ENCODE measurements at places on chromosomes 11 and 22. TPM values are rescaled to one million over a fixed set of nuclear protein-coding genes. Genes with fewer than 3 reads are reported as not detected.
A peak's percentile ranks its signal among the peaks of the same experiment; 100 is the strongest.

DNA sequence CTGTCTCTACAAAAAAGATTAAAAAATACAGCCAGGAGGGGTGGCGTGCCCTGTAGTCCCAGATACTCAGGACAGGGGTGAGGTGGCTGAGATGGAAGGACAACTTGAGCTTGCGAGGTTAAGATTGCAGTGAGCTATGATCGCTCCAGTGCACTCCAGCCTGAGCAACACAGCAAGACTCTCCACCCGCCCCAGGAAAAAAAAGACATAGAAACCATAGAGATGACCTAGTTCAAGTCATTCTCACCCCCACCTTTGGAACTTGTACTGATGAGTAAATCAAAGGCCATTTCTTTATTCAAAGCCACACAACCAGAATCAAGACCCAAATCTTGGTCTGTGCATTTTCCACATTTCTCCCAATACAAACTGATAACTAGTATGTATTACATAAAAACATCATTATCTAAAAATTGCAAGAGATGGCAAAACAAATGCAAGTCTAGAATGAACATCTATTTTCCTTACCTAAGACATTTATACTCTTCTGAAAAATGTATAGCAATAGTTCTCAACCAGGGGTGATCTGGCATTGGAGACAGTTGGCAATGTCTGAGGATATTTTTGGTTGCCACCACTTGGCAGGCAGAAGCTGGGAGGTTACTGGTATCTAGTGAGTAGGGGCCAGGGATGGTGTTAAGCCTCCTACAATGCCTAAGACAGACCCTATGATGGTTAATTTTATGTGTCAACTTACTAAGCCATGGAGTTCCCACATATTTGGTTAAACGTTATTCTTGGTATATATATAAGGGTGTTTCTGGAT is 34.6 kb downstream of the LGR4 start:
- DNase-seq: no peak

DNA sequence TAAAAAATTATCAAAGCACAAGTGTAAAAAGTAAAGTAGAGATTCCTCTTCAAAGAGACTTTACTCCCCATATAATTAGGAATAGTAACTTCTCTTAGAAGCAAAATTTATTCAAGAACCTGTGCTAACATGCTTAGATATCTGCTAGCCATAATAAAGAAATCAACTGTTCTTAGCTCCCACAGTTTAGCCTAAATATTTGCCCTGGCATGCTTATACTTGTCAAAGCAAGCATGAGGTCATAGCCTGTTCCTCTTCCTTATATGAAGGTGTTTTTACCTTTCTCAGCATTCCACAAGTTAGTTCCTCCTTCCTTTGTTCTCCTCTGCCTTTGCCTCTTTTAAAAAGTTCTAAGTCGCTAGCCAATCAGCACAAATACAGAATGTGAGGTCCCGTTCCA is 30.3 kb downstream of the RIC3 start:
- no peak for DNase-seq

DNA sequence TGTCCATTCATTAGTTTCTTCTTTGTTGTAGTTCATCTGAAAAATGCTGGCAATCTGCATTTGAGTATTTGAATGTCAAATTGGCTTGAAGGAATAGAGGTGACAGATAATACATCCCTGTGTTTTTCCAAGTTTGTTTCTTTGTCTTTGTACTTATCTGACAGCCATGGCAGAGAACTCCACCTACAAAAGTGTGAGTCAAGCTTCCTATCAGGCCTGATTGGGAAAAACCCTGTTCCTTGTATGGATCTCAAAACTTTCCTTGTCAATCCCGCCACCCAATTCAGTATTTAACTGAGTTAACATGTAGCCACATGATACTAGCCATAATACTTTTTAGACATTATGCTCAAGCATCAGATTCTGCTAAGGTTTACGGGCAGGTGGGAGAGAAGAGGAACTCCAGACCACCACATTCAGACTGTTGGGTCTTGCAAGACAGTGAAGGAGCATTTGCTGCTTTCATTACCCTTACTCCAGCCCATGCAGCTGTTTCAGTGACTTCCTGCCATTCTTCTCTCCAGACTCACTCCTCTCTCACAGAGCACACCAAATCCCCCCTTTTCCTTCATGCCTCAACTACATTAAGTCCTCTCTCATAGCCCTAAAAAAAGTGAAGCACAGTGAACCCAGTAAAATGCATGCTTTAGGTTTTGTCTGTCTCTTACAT is 65.9 kb downstream of the BLID start:
- DNase-seq: no peak

- no peak for DNase-seq
These were observed 40.0 kb downstream of the TECTA start for GRCh38 chr11:121141066-121141465.

- DNase-seq: no peak
These were observed 711 bp upstream of the PHF21B start for GRCh38 chr22:45010532-45010900.

DNA sequence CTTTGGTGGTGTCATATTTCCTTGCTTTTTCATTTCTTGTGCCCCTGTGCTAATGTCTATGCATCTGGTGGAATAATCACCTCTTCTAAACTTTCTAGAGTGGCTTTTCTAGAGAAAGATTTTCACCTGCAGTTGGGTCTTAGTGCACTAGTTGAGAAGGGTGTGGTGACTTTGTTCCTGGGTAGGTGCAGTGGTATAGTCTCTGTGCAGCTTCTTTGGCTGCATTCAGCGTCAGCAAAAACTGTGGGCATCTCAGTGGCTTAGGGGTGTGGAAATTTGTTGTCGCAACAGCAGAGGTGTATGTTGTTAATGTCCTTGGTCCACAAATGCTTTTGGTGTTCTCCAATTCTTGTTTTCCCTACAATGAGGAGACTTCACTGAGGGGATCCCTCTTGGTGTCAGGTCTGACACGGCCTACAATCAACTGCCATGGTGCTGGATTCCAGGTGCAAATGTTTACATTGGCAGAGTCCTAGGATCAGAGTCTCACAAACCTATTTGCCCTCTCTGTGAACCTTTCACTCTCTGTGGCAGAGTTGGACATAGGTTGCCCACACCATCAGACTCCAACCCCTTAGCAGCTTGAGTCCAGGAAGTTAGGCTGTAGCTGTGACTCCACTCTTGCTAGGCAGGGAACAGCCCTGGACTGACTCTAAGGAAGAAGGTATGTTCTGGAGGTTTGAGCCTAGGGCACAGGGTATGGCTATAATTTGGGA is 48.8 kb downstream of the GDPD4 start:
- DNase-seq: no peak

MS4A14 gene
- not detected for total RNA-seq

WT1 gene
- not detected for total RNA-seq

GRCh38 chr11:28581286-28582242 is 473.4 kb downstream of the METTL15 start:
- no peak for DNase-seq

DNA sequence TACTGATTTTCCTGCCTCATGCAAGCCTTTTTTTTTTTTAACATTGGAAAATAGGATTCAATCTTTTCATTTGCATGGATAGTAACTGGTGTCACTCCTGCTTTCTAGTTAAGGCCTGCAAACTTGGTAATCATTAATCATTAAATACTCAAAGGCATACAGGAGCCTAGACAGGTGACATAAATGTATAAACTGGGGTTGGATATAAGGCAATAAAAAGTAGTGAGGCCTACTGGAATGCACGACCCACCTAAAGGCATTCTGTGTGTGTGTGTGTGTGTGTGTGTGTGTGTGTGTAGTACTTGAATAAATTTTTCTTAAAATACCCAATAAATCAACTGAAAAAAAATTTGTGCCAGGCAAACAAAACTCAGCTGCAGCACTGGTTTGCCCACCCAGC is 7.9 kb downstream of the TOMM22 start:
- no peak for DNase-seq

MS4A12 gene
- total RNA-seq: not detected

GRCh38 chr11:35030716-35031213 is 108.2 kb upstream of the CD44 start:
- DNase-seq: no peak

TRPC6 gene
- total RNA-seq: not detected

- no peak for DNase-seq
These were observed 39.1 kb upstream of the PRAME start for GRCh38 chr22:22598144-22598543.

- no peak for DNase-seq
These were observed 358.9 kb downstream of the CTTN start for GRCh38 chr11:70757241-70757640.

DNA sequence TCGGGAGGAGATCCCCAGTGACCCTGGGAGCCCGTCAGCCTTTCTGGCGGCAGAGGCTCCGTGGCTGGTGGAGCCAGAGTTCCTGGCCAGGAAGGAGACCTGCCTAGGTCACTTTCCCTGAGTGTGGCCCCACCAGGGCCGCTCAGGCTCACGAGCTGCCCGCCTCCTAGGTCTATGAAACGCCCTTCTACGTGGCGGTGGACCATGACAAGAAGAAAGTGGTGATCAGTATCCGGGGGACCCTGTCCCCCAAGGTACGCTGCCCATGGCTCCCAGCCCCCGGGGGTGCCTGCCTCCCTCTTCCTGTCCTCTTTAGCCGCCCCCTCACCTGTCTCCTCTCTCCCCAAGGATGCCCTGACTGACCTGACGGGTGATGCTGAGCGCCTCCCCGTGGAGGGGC is 17.0 kb upstream of the MYRF start:
- DNase-seq: no peak

DNA sequence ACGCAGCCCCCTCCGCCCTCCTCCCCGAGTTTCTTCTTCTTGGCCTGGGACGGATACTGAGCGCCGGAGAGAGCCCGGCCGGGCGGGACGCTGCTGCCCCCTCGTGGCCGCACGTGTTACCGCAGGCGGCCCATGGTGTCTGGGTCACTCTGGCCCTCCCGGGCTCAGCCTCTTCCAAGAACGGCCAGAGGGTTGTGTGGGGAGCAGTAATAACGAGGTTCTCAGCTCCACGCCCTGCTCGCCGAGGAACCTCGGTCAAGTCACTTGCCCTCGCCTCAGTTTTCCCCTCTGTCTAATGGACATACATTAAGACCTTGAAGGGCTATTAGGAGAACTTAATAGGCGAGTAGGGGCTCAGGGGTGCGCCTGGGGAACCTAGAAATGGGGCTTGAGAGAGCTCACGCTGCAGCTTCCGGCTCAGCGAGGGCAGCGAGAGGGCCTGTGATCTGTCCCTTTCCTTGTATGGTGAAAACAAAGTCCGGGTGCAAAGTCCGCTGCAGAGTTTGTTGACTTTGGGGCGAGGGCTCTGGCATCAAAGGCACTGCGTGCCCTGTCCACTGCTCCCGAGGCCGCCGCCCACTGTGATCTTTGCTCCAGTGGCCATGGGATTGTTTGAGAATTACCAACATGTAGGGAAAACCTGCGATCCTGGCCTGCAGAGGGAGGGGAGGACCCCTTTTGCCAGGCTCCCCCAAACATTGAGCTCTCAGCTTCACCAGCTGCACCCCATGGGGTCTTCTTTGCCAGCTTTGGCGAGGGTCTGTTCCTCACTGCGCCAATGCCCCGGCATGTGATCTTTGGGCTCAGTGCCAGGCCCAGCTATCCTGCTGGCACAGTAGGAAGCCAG is 14.4 kb upstream of the LRP5 start:
- DNase-seq: peak; percentile 79

GRCh38 chr22:35947794-35948425 is 80.7 kb downstream of the RBFOX2 start:
- DNase-seq: no peak

GRCh38 chr22:35612903-35613302 is 4.2 kb downstream of the MB start:
- DNase-seq: no peak

DNA sequence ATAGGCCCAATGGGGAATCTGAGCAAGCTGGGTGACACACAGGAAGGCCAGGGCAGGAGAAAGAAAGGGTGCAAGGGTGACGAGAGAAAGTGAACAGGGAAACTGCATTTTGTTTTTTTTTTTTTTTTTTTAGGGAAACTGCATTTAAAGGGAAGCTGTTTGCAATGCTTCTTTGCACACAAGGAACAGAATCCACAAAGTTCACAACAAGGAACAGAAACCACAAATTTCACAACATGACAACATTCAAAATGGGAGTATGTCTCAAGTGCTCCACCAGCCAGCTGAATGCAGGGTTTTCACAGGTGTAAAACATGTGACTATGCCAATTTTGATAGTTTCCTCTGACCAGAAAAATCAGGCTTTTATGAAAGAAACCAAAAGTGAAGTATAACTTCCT is 6.8 kb upstream of the PLAAT3 start:
- no peak for DNase-seq

DNA sequence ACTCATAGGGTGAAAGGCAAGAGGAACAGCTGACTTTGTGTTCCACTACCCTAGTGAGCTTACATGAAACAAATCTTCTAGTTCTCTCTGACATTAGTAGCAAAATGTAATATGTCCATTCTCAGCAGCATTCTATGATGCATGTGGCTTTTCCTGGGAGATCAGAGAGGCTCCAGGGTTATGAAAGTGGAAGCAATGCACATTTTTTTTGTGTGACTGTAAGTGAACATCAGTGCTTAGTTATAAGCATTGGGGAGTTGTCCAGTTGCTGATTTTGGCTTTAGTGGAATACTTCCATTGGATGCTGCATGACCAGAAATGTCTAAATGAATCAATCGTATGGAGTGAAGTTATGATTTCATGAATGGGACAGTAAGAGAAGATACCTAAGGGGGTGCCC is 255.9 kb downstream of the FAT3 start:
- DNase-seq: no peak

GRCh38 chr11:102528618-102529017 is 1.9 kb downstream of the MMP7 start:
- DNase-seq: no peak

- DNase-seq: no peak
These were observed 19.6 kb downstream of the CHID1 start for GRCh38 chr11:890794-891540.

RPS25 gene
- 1,115 TPM for total RNA-seq

YPEL4 gene
- 0.13 TPM for total RNA-seq

GRCh38 chr22:20761536-20761935 is 12.4 kb upstream of the SERPIND1 start:
- DNase-seq: no peak

GRCh38 chr11:78562398-78562797 is 12.3 kb downstream of the NARS2 start:
- DNase-seq: no peak

- DNase-seq: no peak
These were observed 13.7 kb downstream of the PDHX start for GRCh38 chr11:34929794-34930763.

DNA sequence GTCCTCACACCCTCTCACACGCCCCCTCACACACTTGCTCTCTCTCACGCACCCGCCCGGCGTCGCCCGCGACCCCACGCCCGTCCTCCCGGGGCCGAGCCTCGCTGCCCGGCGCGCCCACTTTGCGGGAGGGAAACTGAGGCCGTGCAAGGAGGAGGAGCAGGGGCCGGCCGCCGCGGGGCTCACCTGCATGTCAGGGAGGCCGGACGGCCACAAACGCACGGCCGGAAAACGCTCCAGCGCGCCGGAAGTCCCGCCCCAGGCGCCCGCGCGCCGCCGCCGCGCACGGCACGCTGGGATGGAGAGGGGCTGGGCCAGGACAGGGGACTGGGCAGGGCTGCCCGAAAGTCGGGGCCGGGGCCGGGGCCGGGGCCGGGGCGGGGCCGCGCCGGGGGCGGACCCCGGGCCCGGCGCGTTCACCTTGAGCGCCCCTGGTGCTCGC is at the start of gene CHID1:
Gene CHID1, minus strand, starts transcription at position 222 of the 442 bp plus-strand sequence. CDS start 5,994 bp downstream, outside the sequence.
- DNase-seq: peak; percentile 87

GRCh38 chr22:50252082-50253045 is 1.3 kb upstream of the HDAC10 start:
- peak; percentile 84 for DNase-seq

LMO1 gene
- total RNA-seq: not detected

Data from activated CD8-positive, alpha-beta T cell treated with anti-CD3 and anti-CD28 coated beads, Interleukin-2, amount 10 ng/mL, durations not matched to agents 7 days and 5 days (primary cell).